ENCODE measurements at places on chromosomes 13 and 19.

- no peak for DNase-seq
- H3K27ac ChIP-seq: no peak overlapping the region
- H3K4me3 ChIP-seq: no peak overlapping the region
- no peaks in the 10 kb centered on the region for H3K27me3 ChIP-seq
These were observed 71.4 kb downstream of the MIPEP start for GRCh38 chr13:23817830-23818229.

- no peaks in the 10 kb centered on the region for H3K27me3 ChIP-seq
- no peak overlapping the region for H3K27ac ChIP-seq
- H3K36me3 ChIP-seq: no peaks in the 10 kb centered on the region
- no peak for DNase-seq
- H3K4me1 ChIP-seq: no peaks in the 10 kb centered on the region
These were observed 114.9 kb downstream of the GPC6 start for GRCh38 chr13:93341517-93341916.

- H3K27me3 ChIP-seq: no peaks in the 10 kb centered on the region
- no peaks in the 10 kb centered on the region for H3K36me3 ChIP-seq
- H3K4me3 ChIP-seq: no peak overlapping the region
- peaks cover 4% of the 10 kb centered on the region for H3K4me1 ChIP-seq
These were observed 5.9 kb downstream of the WIZ start for GRCh38 chr19:15443838-15444237.

- H3K27me3 ChIP-seq: peaks cover 9% of the 10 kb centered on the region
- no peaks in the 10 kb centered on the region for H3K36me3 ChIP-seq
- no peak overlapping the region for H3K4me3 ChIP-seq
- no peaks in the 10 kb centered on the region for H3K4me1 ChIP-seq
These were observed 11.6 kb upstream of the FPR3 start for GRCh38 chr19:51783372-51783771.

DNA sequence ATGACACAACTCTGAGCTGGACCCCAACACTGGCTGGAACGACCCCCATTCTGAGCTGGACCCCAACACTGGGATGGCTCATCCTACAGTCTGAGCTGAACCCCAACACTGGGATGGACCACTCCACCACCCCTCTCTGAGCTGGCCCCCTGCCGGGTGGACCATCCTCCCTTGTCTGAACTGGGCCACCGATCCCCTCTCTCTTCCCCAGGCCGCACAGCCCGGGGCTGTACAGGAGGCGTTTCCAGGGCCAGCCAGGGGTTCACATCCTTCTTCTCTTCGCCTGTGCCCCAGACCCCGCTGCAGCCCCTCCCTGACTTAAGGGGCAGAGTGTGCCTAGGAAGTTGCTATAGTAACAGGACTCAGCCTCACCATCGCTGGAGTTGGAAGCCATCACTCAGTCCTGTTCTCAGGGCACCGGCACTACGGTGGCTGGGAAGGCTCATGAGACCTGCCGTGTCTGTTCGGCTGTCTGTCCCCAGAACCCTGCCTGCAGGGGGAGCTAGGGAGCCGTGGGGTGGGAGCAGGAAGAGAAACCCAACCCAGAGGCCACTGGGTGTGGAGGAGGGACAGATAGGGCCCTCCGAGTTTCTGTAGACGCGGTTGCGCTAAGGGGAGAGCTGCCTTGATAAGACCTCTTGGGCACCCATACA, 3.7 kb downstream of the PRKACA start:
- H3K4me1 ChIP-seq: peaks cover 26% of the 10 kb centered on the region
- H3K27me3 ChIP-seq: no peaks in the 10 kb centered on the region
- no peak overlapping the region for H3K4me3 ChIP-seq

DNA sequence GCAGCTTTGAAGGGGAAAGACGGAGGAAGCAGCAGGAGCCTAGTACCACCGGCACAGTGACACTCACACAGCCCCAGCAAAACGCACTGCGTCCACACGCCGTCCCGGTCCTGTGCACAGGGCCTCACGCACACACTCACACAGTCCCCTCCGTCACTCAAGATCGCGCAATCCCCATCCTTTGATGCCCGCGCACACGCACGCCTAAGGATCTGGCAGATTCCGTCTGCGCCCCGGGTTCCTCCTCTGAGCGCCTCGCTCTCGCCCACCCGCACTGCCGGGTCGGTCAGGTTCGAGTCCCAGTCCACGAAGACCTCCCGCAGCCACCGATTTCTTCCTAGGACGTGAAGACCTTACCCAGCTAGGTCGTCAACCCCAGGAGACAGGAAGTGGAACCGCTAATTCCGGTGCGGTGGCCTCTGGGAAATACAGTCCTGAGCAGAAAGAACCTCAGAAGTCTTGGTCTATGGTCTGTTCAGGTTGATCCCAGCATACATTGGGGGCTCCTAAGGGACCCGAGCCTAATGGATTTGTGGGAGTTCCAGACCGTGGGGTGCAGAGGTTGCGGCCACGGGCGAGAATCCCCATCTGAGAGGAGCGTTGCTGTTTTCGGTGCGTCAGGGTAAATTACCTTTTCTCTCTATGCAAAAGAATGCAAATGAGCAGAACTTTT, at the start of gene ZNF780B:
Gene ZNF780B (minus strand): TSS at position 400 of the 673 bp plus-strand sequence. CDS start 5,899 bp downstream, outside the sequence.
- peaks cover 36% of the 10 kb centered on the region for H3K4me1 ChIP-seq
- no peaks in the 10 kb centered on the region for H3K27me3 ChIP-seq
- H3K27ac ChIP-seq: peak within 1 kb of the TSS; percentile 82
- H3K36me3 ChIP-seq: no peaks in the 10 kb centered on the region

DNA sequence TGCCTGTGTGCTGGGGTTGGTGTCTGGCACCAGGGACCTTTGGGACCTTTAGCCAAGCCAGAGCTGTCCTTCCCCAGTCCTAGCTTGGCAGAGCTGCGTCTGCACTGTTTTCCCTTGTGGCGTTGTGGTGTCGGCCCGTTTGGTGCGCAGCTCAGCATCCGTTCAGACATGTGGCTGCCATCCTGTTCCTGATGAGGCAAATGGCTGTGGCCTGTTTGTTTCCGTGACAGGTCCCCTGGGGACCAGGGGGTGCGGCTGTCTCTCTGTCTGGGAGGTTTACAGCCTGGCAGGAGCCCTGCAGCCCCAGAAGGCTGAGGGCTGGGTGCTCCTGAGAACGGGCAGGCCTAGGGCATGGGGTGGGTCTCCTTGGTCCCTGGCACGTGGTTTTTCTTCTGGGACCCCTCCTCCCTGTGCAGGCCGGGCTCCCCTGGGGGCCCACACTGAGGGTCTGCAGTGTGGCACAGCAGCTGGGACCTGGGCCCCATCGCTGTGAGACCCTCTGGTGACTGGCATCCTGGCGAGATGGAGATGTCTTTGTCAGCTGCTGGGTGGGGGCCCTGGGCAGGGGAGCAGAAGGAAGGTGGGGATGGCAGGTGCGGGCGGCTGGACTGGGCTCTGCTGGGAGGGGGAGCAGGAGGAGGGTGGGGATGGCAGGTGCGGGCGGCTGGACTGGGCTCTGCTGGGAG, 4.0 kb downstream of the SPPL2B start:
- H3K4me1 ChIP-seq: peaks cover 54% of the 10 kb centered on the region
- H3K27ac ChIP-seq: peak overlapping the region; percentile 92
- H3K36me3 ChIP-seq: peaks cover 42% of the 10 kb centered on the region
- no peak overlapping the region for H3K4me3 ChIP-seq

DNA sequence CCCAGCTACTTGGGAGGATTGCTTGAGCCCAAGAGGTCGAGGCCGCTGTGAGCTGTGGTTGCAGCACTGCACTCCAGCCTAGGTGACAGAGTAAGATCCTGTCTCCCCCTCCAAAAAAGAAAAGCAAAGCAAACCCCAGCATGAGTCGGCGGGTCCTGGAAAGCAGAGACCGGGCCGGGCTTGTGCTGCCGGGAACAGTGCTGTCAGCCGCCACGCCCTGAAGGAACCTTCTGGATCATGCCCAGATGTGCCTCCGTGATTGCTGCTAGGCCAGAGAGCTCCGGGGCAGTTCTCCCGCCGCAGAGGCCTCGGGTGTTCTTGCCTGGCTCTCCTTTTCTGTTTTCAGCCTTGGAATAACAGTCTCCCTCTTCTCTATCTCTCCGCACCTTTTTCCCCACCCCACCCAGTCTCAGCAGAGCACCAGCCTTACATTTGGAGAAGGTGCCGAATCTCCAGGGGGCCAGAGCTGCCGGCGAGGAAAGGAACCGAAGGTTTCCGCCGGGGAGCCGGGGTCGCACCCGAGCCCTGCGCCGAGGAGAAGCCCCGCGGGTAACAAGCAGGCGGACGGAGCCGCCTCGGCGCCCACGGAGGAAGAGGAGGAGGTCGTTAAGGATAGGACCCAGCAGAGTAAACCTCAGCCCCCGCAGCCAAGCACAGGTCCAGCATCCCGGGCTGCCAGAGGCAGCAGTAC, 181.9 kb downstream of the STK24 start:
- H3K27me3 ChIP-seq: peaks cover 8% of the 10 kb centered on the region
- H3K4me1 ChIP-seq: no peaks in the 10 kb centered on the region
- no peak for DNase-seq
- no peaks in the 10 kb centered on the region for H3K36me3 ChIP-seq
- no peak overlapping the region for H3K27ac ChIP-seq
- no peak overlapping the region for H3K4me3 ChIP-seq

DNA sequence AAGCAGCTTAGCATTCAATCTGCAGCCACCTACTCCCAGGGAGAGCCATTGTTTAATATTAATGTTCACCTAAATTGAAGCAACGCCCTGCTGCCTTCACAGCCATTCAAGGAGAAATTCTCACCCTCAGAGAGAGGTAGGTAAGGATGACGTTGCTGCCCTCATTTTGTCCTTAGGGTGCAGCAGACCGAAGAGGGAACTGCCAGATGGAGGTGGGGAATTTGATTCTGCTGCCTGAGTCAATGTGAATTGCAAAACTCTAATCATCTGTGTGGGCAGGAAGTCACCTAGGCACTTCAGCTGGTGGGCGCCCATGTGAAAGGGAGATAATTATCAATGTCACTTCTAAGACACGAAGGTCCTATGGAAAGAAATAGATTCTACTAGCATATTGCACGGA, 503.4 kb downstream of the TBC1D4 start:
- DNase-seq: no peak
- no peaks in the 10 kb centered on the region for H3K27me3 ChIP-seq
- no peak overlapping the region for H3K4me3 ChIP-seq
- H3K27ac ChIP-seq: no peak overlapping the region

GRCh38 chr19:11767633-11768133, 883 bp downstream of the ZNF441 start:
- no peaks in the 10 kb centered on the region for H3K36me3 ChIP-seq
- peaks cover 25% of the 10 kb centered on the region for H3K4me1 ChIP-seq
- peak; percentile 34 for DNase-seq
- H3K4me3 ChIP-seq: peak overlapping the region; percentile 49
- H3K27me3 ChIP-seq: no peaks in the 10 kb centered on the region

- no peaks in the 10 kb centered on the region for H3K27me3 ChIP-seq
- peak; percentile 73 for DNase-seq
- no peaks in the 10 kb centered on the region for H3K36me3 ChIP-seq
- no peak overlapping the region for H3K4me3 ChIP-seq
- peaks cover 13% of the 10 kb centered on the region for H3K4me1 ChIP-seq
These were observed 24.9 kb downstream of the CPAMD8 start for GRCh38 chr19:17001603-17002183.

GRCh38 chr19:33432446-33433170, 59.1 kb downstream of the CEBPG start:
- H3K27me3 ChIP-seq: no peaks in the 10 kb centered on the region
- H3K4me1 ChIP-seq: no peaks in the 10 kb centered on the region
- no peak overlapping the region for H3K27ac ChIP-seq
- H3K4me3 ChIP-seq: no peak overlapping the region
- no peaks in the 10 kb centered on the region for H3K36me3 ChIP-seq
- DNase-seq: no peak

DNA sequence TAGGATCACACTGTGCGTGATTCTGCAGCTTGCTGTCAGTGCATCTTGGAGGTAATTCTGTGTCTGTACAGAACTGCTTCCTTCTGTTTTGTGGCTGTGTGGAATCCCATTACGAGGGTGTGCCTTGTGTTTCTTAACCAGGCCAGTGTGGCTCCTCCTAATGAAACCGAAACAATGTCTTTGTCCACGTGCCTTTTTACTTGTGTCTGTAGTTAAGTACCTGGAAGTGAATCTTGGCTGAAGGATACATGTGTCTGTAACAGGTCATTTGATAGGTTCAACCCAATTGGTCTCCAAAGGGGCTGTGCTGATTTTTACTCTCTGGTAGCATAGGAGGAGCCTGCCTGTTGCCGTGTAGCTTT, 13.1 kb downstream of the NOP53 start:
- H3K4me1 ChIP-seq: no peaks in the 10 kb centered on the region
- peaks cover 48% of the 10 kb centered on the region for H3K36me3 ChIP-seq
- no peaks in the 10 kb centered on the region for H3K27me3 ChIP-seq
- DNase-seq: no peak
- H3K27ac ChIP-seq: no peak overlapping the region

DNA sequence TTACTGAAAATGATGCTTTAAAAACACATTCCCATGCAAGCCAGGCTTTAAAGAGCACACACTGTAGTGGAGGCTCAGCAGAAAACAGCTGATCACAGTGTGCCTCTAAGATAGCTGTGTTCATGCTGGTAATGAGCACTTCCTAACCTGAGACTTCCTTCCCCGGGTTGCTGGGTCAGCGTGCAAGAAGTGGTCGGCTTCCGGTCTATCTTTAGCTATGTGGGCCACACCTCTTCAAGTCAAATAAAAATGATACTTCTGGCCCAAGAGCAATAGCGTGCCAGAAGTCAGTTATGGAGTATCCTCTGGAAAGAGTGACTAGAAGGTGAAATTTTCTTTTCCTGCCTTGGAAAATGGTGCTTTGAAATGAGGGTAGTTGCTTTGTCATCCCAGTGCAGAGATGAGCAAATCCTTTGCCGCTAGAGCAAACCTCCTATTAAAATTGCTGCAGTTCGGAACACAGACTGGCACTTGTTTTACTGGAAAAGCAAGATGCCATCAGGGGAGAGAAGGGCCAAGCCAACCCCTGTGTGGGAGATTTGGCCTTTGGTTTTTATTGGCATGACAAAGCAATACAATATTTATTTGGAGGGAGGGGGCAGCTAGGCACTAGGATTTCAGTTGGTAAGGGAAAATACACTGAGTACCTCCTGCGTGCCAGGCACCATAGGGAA, 64.2 kb downstream of the ARHGAP35 start:
- H3K36me3 ChIP-seq: peaks cover 58% of the 10 kb centered on the region
- no peaks in the 10 kb centered on the region for H3K27me3 ChIP-seq
- H3K4me3 ChIP-seq: no peak overlapping the region
- H3K4me1 ChIP-seq: no peaks in the 10 kb centered on the region

GRCh38 chr13:109720758-109721184, 65.6 kb downstream of the IRS2 start:
- H3K27ac ChIP-seq: no peak overlapping the region
- H3K4me1 ChIP-seq: peaks cover 57% of the 10 kb centered on the region
- no peak overlapping the region for H3K4me3 ChIP-seq
- no peaks in the 10 kb centered on the region for H3K27me3 ChIP-seq
- peaks cover 63% of the 10 kb centered on the region for H3K36me3 ChIP-seq

GRCh38 chr19:35044317-35045117, 3.0 kb downstream of the HPN start:
- H3K4me1 ChIP-seq: no peaks in the 10 kb centered on the region
- H3K36me3 ChIP-seq: no peaks in the 10 kb centered on the region
- H3K27me3 ChIP-seq: no peaks in the 10 kb centered on the region
- no peak overlapping the region for H3K4me3 ChIP-seq

- no peak for DNase-seq
- H3K27me3 ChIP-seq: no peaks in the 10 kb centered on the region
- H3K36me3 ChIP-seq: no peaks in the 10 kb centered on the region
- H3K27ac ChIP-seq: no peak overlapping the region
These were observed 35.7 kb downstream of the TSKS start for GRCh38 chr19:49727217-49728030.

Data from DND-41 (cell line).